T-helper 17 cell (primary cell): ENCODE measurements at places on chromosomes 5 and 9. TPM values are rescaled to one million over a fixed set of nuclear protein-coding genes. Genes with fewer than 3 reads are reported as not detected.

DNA sequence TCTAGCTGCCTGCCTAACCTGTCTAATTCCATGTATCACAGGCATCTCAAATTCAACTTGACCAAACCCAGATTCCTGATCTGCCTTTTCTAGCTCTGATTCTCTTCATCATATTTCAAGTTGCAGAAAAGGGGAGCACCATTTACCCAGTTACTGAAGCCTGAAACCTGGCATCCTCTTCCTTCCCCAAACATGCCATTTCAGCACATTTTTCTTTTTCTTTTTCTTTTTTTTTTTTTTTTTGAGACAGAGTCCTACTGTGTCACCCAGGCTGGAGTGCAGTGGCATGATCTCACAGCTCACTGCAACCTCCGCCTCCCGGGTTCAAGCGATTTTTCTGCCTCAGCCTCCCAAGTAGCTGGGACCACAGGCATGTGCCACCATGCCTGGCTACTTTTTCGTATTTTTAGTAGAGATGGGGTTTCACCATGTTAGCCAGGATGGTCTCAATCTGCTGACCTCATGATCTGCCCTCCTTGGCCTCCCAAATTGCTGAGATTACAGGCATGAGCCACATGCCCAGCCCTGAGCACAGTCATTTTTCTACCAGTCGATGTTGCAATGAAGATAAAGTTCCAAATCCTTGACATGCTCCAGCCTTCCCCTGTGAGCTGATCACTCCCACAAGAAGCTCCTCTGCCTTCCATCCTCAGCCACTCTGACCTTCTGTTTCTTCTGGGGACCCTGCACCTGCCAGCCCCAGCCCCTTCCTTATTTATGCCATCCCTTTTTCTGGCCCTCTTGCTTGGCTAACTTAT lies 32.2 kb downstream of the ACER2 start:
- H3K4me1 ChIP-seq: peaks cover 29% of the 10 kb centered on the region
- H3K27me3 ChIP-seq: no peaks in the 10 kb centered on the region
- peak overlapping the region; percentile 90 for H3K27ac ChIP-seq
- no peak for DNase-seq

DNA sequence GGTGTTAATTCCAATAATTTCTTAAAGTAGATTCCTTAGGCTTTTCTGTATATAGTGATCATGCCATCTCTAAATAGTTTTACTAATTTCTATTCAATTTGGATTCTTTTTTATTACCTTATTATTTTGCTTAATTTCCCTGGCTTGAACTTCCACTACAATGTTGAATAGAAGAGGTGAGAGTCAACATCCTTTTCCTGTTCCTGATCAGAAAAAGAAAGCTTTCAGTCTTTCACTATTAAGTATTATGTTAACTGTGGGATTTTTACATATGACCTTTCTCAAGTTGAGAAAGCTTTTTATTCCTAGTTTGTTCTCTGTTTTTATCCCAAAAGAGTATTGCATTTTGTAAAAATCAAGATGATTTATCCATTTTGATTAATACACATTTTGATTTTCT lies 574.5 kb upstream of the TLE4 start:
- H3K4me3 ChIP-seq: no peak overlapping the region
- H3K27me3 ChIP-seq: no peaks in the 10 kb centered on the region
- no peaks in the 10 kb centered on the region for H3K4me1 ChIP-seq
- no peak overlapping the region for H3K27ac ChIP-seq
- H3K36me3 ChIP-seq: no peaks in the 10 kb centered on the region

- H3K4me1 ChIP-seq: peaks cover 3% of the 10 kb centered on the region
- H3K27me3 ChIP-seq: no peaks in the 10 kb centered on the region
- H3K4me3 ChIP-seq: no peak overlapping the region
- peaks cover under 1% of the 10 kb centered on the region for H3K36me3 ChIP-seq
- DNase-seq: peak; percentile 79
- peak overlapping the region; percentile 70 for H3K27ac ChIP-seq
Measured at GRCh38 chr9:132901858-132902831, 23.4 kb downstream of the SPACA9 start.

DNA sequence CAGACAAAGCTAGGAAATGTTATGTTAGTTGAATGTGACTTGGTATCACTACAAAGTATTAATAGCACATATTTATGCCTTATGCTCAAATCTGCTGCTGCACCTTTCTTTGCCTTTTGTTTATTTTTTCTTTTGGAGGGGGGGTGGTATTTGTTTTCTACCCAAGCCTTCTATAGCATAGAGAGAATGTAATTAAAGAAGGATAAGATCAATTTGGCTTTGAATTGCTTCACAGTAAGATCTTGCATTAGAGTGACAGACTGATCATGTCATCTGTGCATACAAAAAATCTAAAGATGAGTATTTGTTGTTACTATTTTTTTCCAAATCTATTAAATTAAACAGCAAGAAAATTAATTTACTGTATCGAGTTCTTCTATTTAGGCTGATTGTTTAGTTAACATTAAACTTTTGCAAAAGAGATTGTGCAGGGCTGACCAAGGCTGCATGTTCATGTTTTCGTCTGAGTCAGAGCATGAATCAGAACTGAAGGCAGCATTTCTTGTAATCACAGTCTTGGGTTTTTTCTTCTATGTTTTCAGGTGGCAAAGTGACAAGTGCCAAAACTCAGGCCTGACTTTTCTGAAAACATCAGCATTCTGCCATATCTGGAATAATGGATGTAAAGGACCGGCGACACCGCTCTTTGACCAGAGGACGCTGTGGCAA lies 1007.1 kb upstream of the WWC1 start:
- no peaks in the 10 kb centered on the region for H3K27me3 ChIP-seq
- no peaks in the 10 kb centered on the region for H3K36me3 ChIP-seq
- H3K4me1 ChIP-seq: no peaks in the 10 kb centered on the region
- no peak overlapping the region for H3K27ac ChIP-seq

- no peaks in the 10 kb centered on the region for H3K27me3 ChIP-seq
- peaks cover 28% of the 10 kb centered on the region for H3K4me1 ChIP-seq
- peaks cover 2% of the 10 kb centered on the region for H3K36me3 ChIP-seq
- no peak overlapping the region for H3K27ac ChIP-seq
- no peak overlapping the region for H3K4me3 ChIP-seq
Measured at GRCh38 chr5:14723701-14724132, 59.2 kb downstream of the OTULIN start.

DNA sequence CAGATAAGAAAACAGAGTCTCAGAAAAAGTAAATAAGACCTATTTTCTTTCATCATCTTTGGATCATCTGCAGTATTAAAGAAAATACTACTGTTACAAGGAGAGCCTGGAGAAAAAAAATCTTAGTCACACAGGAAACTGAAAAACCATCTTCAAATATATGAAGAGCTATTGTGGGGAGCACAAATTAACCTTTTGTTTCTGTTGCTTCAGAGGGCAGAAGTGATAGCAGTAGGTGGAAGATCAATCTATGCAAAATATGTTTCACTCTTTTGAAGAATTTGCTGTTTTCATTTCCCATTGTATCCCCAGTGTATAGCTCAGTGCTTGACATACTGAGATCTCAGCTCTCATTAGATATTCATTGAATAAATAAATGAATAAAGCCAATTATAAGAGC lies 13.1 kb upstream of the CEMIP2 start:
- H3K27ac ChIP-seq: peak overlapping the region; percentile 98
- H3K4me1 ChIP-seq: peaks cover 25% of the 10 kb centered on the region
- DNase-seq: no peak
- H3K4me3 ChIP-seq: no peak overlapping the region
- no peaks in the 10 kb centered on the region for H3K27me3 ChIP-seq

DNA sequence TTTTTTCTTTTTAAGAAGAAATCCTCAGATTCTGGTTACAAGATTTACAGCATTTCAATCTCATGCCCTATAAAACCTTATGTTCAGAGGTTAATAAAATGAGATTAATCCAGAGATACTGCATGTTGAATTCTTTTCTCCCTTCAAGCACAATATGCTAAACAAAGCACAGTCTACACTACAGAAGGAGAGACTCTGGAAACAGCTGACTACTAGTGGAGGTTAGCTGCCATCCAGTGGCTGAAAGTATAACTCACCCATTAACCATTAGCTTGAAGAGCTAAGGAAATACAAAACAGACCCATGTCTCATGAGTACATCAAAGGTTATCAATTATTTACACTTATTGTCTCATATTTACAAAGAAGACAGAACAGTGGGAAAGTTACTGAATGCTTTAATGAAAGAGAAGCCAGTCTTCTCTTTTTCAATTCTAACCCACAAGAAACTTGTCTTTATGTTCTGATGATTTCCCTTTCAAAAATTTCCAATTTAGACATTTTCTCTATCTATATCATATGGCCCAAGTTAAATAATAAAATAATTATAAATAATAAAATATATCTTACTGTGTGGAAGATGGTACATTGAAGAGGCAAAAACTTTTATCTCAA lies 12.7 kb upstream of the DNAH5 start:
- H3K27ac ChIP-seq: no peak overlapping the region
- no peak for DNase-seq
- H3K4me3 ChIP-seq: no peak overlapping the region
- no peaks in the 10 kb centered on the region for H3K4me1 ChIP-seq

DNA sequence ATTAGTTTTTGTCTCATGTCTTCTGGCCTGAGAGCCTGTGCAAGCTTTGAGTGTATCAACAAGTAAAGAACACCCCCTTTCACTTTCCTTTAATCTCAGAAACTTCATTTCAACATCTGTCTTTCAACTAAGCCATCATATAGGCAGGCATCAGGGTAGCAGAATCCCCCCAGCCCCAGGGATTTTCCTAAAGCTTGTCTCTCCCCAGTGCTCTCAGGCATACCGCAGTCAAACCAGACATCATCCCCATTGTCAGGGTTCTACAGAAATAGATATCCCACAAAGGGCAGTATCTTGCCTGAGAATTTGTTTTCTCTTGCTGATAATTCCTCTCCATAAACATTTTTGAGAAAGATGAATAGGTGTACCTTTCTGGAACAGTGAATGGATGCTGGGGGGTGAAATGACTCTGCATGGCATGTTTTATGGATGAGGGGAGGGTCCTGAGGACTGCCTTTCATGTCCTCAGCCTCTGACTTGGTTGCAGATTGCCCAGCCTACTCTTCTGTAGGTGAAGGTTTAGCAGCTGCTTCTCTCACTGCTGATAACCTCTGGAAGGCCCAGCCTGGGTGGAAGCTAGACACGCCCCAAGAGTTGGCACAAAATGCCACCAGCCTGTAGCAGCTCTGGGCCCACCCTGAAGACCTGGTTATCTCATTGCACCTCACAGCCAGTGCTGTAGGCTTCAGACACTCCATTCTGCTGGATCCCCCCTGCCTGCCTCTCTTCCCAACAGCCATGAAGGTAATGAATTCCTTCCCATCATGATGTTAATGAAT lies 20.5 kb upstream of the SHB start:
- peaks cover 63% of the 10 kb centered on the region for H3K27me3 ChIP-seq
- peaks cover 5% of the 10 kb centered on the region for H3K36me3 ChIP-seq
- H3K4me1 ChIP-seq: peaks cover 14% of the 10 kb centered on the region
- H3K4me3 ChIP-seq: no peak overlapping the region
- no peak for DNase-seq

- H3K4me3 ChIP-seq: no peak overlapping the region
- H3K27ac ChIP-seq: no peak overlapping the region
Measured at GRCh38 chr9:81529556-81530193, 159.7 kb downstream of the TLE1 start.

- H3K4me3 ChIP-seq: peak overlapping the region; percentile 33
- H3K27ac ChIP-seq: no peak overlapping the region
- no peaks in the 10 kb centered on the region for H3K4me1 ChIP-seq
- no peak for DNase-seq
- peaks cover 37% of the 10 kb centered on the region for H3K27me3 ChIP-seq
Measured at GRCh38 chr9:123965801-123966686, 36.1 kb upstream of the DENND1A start.

DNA sequence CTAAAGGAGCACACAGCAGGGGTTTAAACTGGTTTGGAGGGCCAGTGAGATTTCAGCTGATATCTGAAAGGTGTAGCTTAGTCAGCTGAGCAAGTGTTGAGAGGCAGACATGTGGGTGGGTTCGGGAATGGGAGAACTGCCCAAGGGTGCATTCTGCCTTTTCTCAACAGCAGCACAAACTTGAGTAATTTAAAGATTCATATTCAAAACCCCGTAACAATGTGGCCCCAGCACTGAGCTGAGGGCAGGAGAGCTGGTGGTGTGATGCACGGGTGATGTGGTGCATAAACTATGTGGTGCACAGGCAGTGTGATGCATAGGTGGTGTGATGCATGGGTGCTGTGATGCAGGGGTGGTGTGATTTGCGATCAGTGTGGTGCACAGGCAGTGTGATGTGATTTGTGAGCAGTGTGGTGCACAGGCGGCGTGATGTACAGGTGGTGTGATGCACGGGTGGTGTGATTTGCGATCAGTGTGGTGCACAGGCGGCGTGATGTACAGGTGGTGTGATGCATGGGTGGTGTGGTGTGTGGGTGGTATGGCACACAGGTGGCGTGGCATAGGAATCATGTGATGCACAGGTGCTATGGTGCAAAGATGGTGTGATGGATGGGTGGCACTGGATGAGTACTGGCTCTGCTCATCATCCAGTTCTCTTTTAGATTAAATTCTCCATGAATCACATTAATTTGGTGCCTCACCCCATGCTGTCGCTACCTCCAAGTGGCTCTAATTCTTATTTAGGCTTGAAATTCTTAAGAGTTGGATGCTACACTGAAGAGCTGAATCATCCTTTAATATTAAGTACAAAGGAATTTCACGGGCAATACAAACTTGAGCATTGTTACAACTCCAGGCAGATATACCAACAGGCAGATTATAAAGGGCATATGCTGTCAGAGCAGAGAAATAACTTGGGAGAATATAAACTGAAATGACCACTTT lies 53.6 kb downstream of the DAP start:
- H3K27ac ChIP-seq: peak overlapping the region; percentile 70
- H3K4me3 ChIP-seq: no peak overlapping the region
- no peaks in the 10 kb centered on the region for H3K27me3 ChIP-seq
- DNase-seq: no peak
- peaks cover 41% of the 10 kb centered on the region for H3K4me1 ChIP-seq

GRCh38 chr9:127808347-127809001 lies 5.8 kb downstream of the FPGS start:
- no peaks in the 10 kb centered on the region for H3K27me3 ChIP-seq
- H3K36me3 ChIP-seq: no peaks in the 10 kb centered on the region
- peaks cover 9% of the 10 kb centered on the region for H3K4me1 ChIP-seq
- H3K27ac ChIP-seq: no peak overlapping the region

The GABRA1 gene
- not detected for total RNA-seq

The KIF2A gene
- total RNA-seq: 93.5 TPM

The ENTPD2 gene
- not detected for total RNA-seq

The SLC28A3 gene
- not detected for total RNA-seq

The CDH18 gene
- not detected for total RNA-seq

The ALDOB gene
- total RNA-seq: not detected

The ZDHHC11 gene
- total RNA-seq: 27.7 TPM

The NRG2 gene
- 0.08 TPM for total RNA-seq

The NEUROG1 gene
- not detected for total RNA-seq

The EQTN gene
- not detected for total RNA-seq

The MZB1 gene
- 3.1 TPM for total RNA-seq

The FGD3 gene
- total RNA-seq: 142 TPM

The SAXO1 gene
- not detected for total RNA-seq
